Astrocyte of the spinal cord (primary cell): ENCODE measurements at places on chromosomes 2 and 18.
A peak's percentile ranks its signal among the peaks of the same experiment; 100 is the strongest.

DNA sequence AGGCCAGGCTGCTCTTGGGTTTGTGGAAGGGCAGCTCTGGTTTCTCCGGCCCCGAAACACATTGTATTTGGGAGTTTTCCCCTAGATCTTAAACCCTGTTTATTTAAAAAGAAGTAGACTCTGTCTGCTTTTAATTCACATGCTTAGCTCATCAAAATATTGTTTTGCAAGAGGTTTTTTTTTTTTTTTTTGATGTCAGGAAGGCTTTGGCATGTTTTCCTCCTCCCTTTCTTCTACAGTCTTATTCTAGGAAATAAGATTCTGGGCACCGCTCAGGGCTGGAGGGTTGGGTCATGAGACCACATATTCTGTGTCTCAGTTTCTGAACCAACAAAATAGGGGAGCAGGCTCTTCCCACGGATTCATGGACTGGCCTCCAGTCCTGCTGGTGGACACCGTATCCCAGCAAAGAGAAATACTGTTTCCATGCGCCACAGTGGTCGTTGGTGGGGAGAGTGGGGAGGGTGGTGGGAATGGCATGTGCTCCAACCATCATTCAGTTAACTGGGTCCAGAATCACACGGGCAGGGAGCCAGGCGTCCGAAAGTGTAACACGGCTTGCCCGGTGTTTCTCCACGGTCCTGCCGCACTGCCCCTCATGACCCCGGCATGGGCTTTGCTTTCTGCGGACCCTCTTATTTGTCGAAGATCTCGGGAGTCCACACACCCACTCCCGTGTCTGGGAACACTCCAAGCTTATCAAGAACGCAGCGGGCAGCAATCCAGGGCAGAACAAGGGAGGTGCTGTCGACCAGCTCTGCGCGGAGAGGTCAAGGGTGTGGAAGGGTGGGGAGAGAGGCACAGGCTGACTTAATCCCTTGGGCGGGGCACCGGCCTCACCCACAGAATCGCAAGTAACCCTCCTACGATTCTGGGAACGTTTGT, 176.7 kb downstream of the GLI2 start:
- no peak for DNase-seq

DNA sequence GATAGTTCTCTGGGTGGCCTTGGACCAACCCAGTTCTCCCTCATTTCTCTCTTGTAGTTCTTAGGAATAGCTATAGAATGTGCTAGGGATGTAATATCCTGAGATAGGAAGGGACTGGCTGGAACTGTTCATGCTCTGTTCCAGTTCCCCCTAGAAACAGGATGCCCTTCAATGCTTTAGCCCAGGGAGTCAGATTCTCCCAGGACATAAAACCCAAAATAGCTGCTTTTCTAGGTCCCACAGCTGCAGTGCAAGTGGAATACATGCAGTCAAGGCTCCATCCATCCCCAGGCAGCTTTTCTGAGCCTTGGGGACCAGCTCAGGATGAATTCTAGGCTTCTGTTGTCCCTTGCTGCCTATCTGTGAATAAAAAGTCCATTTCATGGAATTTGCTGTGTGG, 257.3 kb upstream of the CTAGE1 start:
- DNase-seq = no peak

- no peak for DNase-seq
Measured at GRCh38 chr18:24364177-24364576, 33.4 kb downstream of the OSBPL1A start.

- DNase-seq = no peak
Measured at GRCh38 chr18:8841781-8842485, 136.6 kb downstream of the MTCL1 start.

DNA sequence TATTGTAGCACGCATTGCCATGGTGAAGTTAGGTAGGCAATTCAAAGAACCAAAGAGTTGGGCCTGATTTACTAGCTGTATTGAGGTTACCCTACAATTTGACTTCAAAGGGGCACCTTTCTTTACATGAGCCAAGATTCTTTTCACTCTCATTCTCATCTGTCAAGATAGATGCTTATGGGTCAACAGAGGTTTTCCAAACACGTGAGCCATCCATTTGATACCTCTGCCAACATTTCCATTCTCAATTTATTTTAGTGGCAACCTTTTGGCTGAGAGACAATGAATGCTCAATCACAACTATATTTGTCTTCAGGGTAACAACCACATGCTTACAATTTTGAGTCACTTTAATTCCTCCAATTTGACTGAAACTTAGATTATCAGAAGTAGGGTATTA, 370.6 kb upstream of the CDH20 start:
- DNase-seq = no peak

DNA sequence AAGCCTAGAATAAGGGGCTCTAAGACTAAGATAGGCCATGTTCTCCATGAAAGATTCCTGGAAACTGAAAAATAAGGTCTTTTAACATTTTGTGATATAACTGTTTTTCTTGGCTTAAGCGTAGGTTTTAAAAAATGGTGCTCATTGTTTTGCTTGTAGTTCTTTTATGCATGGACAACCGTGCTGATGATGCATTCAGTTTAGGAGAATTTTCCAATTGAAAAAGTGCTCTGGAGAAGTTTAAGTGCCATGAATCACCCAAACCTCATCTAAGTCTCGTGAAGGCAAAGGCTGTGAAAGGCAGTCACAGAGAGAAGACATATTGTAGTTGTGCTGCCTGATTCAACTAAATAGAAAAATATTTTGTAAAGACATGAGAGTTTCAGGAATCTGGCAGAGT, 111.8 kb upstream of the GAREM1 start:
- DNase-seq = peak; percentile 23

- no peak for DNase-seq
Measured at GRCh38 chr2:45794134-45794617, 142.7 kb downstream of the PRKCE start.

DNA sequence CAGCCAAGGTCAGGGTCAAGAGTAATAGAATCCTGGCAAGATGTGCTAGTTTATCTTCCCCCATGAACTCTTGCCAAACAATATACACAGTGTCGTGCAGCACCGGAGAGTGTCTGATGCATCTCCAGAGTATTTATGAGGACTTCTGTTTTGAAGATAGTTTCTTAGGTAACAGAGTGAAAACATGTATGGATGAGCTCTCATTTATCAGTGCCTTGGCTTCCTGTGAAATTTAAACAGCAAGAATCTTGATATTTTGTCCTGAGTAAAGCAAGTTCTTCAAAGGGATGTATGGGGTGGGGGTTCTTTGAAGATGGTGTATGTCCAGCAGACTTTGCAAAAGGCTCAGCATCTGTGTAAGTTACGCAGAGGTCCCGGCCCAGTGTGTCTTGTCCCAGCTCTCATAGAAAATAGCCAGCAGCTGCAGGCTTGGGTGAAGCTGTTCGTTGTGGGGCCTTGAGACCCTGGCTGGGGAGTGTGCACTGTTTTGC, 361.0 kb upstream of the NT5C1B start:
- DNase-seq = peak; percentile 78

GRCh38 chr18:33916200-33916599, 308.5 kb downstream of the NOL4 start:
- no peak for DNase-seq

- no peak for DNase-seq
Measured at GRCh38 chr2:205644018-205644417, 38.3 kb upstream of the NRP2 start.

DNA sequence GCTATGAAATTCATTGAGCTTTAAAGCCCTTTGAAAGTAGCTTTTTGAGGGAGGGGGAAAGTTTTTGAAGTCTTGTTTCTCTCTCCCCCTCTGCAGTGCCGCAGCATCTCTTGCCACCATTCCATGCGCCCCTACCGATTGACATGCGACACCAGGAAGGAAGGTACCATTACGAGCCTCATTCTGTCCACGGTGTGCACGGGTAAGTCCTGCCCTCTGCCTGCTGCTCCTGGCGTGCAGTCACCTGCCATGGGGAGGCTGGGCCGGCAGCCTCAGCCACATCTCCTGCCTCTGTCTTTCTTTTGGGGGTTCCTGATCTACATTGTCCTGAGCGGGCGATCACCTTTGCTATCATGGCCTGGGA, 191.6 kb downstream of the GLI2 start:
- no peak for DNase-seq

DNA sequence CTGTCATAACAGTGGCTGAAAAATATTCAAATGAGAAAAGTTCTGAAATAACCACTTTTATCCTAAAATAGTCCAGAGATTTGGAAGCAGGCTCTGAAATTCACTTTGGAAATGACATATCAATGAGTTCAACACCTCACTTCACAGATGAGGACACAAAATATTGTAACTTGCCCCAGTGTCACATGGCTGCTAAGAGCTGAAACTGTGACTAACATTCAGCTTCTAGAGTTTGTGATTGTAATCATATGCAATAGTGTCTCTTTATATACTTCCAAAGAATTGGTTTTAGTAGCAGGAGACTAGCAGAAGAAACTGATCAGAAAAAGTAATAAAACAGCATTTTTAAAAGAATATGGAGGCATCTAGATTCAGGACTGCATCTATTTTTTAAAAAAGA, 52.1 kb downstream of the SFT2D3 start:
- no peak for DNase-seq

GRCh38 chr2:159863526-159864160, 65.6 kb upstream of the CD302 start:
- no peak for DNase-seq

GRCh38 chr18:77560341-77560992, 310.8 kb downstream of the GALR1 start:
- DNase-seq = peak; percentile 62

- no peak for DNase-seq
Measured at GRCh38 chr2:171895786-171896185, 1.7 kb upstream of the SLC25A12 start.

DNA sequence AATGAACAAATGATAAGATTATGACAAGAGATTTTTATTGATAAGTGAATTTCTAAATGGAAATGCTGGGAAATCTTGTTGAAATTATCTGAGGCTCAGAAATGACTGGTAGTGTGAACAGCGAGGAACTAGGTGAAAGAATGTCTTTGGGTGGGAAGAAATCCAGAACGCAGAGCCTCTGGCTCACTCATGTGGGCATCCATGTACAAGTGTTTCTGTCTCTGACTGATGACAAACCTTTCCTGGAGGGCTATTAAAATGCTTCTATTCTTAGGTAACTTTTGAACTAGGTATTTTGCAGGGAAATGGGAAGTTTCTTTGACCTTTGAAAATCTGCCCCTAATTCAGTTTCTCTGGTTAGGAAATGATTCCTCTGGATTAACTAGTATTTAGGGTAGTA, 598.6 kb downstream of the SLC4A3 start:
- DNase-seq = no peak
